ENCODE measurements at places on chromosomes 6 and 20.

GRCh38 chr6:133644892-133645619 is 243.9 kb upstream of the TCF21 start:
- ATAC-seq, result no peak

GRCh38 chr6:166556863-166557322 is 29.6 kb downstream of the RAMACL start:
- ATAC-seq, result peak; percentile 39

DNA sequence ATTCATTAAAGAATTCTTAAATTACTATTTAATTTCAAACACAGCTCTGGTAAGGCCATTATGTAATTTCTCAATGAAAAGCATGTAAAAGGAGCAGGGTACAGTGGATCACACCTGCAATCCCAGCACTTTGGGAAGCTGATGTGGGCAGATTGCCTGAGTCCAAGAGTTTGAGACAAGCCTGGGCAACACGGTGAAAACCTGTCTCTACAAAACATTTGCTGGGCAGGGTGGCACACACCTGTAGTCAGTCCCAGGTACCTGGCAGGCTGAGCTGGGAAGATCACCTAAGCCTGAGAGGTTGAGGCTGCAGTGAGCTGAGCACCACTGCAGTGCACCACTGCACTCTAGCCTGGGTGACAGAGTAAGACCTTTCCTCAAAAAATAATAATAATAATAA is 37.4 kb downstream of the MDN1 start:
- ATAC-seq, result no peak

GRCh38 chr6:33276864-33277662 is at the start of gene B3GALT4:
Gene B3GALT4, plus strand, starts transcription at chr6:33277123. Its CDS starts 297 bp downstream, at chr6:33277420.
- peak; percentile 81 for ATAC-seq

DNA sequence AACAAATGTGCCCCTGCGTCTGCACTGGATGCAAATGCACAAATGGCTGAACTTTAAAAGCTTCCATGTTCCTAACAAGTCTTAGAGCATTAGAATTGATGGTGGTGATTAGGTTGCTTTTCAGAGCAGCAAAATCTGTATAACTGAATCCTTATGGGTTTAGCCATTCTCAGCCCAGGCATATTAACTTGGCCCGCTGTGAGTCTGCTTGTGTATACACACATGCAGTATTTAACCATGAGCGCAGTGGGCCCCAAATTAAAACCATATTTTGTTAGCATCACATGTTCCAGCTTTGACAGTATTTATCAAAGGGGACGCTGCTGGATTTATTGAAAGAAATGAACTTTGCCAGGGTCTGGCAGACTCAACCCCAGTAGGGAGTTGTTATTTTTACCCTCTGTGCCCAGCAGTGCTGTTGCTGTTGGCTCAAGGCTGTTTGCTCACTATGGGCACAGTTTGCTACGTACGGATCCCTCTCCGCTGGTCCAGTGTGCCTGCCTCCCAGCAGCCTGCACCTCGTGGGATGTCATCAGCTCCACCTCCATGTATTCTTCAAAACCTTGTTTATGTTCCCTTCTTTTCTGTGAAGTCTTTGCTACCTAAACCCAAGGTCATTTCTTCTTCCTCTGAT is 144.7 kb downstream of the QRSL1 start:
- no peak for ATAC-seq

DNA sequence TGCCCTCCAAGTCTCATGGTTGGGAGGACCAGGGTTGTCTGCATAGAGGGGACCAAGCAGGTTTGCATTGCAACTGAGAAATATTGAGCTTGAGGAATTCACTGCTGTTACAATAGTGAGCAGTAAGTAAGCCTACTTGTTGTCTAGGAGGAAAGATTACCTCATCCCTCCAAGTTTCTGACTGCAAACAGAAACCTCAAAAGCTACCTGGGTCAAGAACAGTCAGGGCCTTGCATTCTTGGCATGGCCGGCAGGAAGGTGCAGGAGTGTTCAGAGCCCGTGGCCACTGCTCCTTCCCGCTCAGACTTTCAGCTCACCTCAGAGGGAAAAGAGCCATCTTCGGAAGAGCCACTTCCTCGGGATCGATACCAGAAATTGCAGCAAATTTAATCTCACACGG is 46.0 kb upstream of the DOK5 start:
- no peak for ATAC-seq

Data from stimulated activated memory B cell treated with anti-CD40 and anti-IgM and Interleukin-4, amounts not matched to agents 10 μg/mL and 1 μg/mL and 100 μg/mL, for 72 hours (primary cell).